Amygdala (tissue), 56 donors: ENCODE measurements at places on chromosomes 13 and 19.
A peak's percentile ranks its signal among the peaks of the same experiment; 100 is the strongest.

GRCh38 chr19:12800923-12801465 lies 606 bp downstream of the PRDX2 start:
- no peak for DNase-seq

DNA sequence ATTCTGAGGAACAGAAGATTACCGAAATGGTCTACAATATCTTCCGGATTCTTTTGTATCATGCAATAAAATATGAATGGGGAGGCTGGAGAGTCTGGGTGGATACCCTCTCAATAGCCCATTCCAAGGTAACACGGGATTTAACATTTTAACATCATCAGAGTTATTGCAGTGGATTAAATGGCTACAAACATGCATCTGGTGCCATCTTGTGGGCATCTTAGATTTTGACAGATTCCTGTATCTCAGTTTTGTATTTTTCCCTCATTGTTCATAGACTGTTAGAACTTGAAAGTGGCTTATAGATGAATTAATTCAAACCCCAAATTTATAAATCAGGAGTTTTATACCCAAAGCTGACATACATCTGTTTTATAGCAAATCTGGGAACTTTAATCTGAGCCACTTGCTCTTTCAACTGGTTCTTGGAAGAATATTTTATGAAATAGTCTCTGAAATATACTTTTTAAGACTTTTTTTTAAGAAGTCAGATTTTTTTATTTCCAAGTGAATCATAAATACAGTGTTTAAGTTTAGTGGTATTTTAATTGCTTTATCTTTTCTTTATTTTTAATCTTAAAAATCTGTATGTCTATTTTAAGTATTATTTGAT lies 215.2 kb downstream of the NBEA start:
- DNase-seq: no peak

DNA sequence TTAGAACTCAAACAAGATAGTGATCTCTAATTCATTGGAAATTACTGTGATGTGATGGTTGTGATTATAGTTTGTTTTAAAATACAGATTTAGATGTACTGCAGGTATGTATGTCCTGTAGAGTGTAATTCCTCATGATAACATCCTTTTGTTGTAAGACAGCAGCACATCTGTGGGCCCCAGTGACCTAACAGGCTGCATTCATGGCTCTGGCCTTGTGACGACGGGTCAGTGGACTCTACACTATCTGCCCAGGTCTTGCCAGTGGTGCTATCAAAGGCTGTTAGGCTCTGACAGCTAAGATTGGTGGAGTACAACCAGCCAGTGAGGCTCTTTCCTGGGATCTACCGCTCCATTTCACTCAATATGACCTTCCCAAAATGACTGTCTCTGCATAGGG lies 158.4 kb downstream of the MTUS2 start:
- DNase-seq: no peak

GRCh38 chr13:20525601-20526544 lies at the start of gene CRYL1:
TSS of gene CRYL1 (minus strand) at chr13:20525857. CDS start at chr13:20525794, 63 bp downstream.
- peak; percentile 61 for DNase-seq

DNA sequence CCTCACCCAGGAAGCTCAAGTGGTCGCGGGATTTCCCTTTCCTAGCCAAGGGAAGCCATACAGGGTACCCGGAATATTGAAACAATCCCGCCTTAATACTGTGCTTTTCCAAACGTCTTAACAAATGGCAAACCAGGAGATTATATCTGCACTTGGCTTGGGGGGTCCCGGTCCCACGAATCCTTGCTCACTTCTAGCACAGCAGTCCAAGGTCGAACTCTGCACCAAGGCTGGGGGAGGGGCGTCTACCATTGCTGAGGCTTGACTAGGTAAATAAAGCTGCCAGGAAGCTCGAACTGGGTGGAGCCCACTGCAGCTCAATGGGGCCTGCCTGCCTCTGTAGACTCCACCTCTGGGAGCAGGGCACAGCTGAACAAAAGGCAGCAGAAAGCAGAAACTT lies 1644.8 kb downstream of the PCDH9 start:
- DNase-seq: no peak

DNA sequence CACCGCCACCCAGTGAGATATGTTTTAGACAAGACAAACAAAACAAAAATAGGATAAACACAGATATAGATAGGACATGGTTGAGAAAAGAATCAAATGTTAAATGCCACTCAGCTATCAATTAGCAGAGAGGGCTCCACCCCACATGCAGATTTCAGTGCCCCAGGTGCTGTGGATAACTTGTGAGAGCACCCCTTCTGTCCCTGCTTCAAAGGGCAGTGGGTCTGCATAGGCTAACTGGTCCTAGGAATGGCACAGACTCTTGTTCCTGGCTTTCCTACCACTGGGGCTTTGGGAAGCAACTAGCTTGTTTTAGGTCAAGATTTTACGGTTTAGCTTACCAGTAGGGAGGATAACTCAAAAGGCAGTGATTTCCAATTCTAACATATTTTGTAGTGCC lies 460.3 kb downstream of the TSHZ3 start:
- no peak for DNase-seq

DNA sequence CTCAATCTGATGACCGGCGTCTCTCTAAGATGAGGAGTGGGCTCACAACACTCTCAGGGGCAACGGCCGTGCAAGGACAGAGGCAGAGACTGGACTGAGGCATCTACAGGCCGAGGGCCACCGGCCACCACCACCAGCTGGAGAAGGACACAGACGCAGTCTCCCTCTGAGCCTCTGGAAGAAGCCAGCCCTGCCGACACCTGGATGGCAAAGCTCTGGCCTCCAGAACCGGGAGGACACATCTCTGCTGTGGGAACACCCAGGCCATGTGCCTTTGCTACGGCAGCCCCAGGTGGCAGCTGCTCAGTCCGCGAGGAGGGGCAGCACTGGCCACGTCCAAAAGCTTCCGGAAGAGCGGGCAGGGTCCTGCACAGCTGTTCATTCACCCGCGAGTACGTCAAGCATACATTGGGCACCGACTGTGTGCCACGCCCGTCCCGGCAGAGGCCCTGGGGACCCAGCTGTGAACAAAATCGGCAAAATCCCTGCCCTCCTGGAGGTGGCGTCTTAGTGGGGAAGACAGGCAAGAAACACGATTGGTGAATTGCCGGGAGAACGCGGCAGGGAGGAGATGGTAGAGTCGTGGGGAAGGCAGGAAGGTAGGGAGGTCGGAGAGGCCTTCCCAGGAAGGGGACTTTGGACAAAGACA lies 17.1 kb downstream of the C2CD4C start:
- no peak for DNase-seq

DNA sequence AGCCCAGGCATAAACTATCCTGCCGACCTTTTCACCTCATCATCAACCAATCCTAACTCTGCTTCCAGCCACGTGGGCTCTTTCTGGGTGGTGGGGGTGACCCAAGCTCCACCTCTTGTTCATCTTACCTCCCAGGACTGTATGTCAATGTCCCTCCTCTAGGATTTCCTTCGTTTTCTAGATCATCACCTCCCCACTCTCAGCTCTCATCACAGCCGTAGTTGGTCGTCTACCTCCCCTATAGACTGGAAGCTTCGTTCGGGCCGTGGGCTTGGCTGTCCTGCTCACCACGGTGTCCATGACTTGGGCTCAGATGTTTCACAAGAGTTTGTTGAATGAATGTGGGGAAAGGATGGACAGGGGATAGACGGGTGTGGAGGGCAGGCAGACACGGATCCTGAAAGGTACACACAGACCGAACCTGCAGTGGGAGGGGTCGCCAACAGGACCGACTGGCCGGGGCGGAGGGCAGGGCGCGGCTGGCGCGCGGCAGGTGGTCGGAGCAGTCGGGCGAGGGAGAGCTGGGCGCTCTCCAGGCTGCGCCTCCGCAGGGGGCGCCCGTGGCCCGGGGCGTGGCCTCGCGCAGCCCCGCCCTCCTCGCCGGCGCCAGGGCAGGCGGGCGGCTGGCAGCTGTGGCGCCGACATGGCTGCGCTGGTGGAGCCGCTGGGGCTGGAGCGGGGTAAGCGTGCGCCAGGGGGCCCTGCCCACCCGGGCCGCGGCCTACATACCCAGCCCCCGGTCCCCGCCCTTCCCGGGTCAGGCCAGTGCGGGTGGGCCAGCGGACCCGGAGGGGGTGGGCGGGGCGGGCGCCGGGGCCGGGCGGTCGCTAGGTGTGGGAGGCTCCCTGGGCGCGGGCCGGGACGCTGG lies at the start of gene LIN7B:
TSS of gene LIN7B (plus strand) at position 609 of the 868 bp plus-strand sequence. CDS start at position 644, 35 bp downstream.
- DNase-seq: peak; percentile 54

- no peak for DNase-seq
Measured at GRCh38 chr13:35961461-35962220, 169.5 kb downstream of the DCLK1 start.
